Ascending aorta (tissue), 2 donors: ENCODE measurements at places on chromosomes 2 and 18.

GRCh38 chr2:216742411-216742810, 47.1 kb upstream of the IGFBP5 start:
- peak; percentile 72 for DNase-seq

DNA sequence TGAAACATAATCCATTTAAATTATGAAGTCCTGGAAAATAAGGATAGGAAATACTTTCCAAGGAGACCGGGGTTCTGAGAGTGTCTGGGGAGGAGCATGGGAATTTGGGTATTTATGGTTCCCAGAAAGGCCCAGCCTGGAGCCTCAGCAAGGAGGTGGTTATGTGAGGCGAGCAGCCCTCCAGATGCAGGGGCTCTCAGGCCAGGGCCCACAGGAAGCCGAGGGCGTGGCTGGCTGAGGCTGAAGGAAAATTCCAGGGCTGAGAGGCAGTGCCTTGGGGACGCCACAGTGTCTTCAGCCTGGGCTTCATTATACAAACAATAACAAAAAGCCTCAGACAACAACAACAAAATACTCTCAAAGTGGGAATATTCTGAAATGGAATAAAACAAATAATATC, 86.9 kb upstream of the SERPINE2 start:
- DNase-seq, result no peak

GRCh38 chr2:100835006-100835659, 15.2 kb downstream of the NPAS2 start:
- DNase-seq, result no peak

- no peak for DNase-seq
Observed at GRCh38 chr2:211453311-211453887, 897.0 kb downstream of the CPS1 start.

DNA sequence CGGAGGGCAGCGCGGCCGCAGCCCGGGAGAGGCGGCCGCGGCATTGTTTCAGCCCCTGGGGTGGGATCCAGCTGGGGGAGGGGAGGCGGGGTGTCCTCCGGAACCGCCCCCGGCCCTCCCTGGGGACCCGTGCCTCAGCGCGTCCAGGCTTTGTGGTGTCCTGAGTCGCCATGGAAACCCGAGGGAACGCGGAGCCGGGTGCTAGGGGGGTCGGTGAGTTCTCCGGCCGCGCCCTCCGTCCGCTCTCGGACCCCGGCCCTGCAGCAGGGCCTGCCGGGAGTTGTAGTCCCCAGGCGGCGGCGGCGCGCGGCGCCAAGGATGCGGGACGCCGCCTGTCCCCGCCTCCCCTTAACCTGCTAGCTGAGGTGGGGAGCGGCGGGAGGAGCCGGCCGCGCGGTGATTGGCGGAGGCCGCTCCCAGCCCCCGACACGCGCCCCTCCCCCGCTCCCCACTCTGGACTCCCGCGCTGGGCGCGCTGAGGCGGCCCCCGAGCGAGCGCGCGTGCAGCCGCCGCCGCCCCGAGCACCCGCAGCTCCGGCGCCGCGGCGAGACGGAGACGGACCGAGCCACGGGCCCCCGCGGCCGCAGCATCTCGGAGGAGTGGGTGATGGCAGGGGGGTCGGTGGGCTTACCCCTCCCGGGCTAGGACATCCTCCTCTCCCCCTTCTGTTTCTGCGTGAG, at the start of gene DPYSL5:
TSS of gene DPYSL5 (plus strand) at position 478 of the 681 bp plus-strand sequence. CDS start 50,368 bp downstream, outside the sequence.
- no peak for DNase-seq

GRCh38 chr2:67752969-67753368, 309.8 kb downstream of the C1D start:
- DNase-seq, result no peak

DNA sequence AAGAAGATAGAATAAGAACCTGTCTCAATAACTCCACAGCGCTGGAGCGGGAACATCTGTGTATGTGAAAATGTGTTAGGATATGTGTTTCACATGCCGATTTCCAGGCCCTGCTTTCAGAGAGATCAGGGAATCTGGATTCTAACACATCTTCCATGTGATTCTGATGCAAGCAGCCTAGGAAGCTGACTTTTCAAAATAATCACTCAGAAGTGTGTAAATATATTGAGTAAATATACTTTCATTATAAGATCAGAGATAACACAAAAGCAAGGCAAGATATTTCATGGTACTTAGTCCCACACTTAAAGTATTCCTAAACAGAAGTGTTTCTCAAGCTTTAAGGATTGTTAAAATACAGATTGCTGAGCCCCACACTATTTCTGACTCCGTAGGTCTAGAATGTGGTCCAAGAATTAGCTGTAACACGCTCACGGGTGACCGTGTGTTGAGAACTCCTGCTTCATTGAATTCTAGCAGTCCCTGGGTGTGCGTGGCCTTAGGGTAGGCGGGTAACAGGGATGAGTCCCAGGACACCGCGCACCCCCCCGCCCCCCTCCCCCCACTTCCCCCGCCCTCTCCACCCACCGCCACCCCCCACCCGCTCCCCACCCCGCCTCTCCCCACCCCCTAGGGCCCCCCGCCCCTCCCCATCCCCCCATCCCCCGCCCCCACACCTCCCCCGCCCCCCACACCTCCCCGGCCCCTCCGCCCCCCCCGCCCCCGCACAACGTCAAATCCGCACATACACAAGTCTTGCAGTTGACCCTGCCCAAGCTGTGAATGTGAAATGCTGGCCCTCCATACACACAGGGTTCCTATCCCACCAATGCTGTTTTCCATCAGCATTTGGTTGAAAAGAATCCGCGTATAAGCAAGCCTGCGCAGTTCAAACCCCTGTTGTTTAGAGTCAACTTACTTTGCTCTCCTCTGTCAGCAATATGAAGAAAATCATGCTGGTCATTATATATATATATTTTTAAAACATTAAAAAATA, 94.2 kb upstream of the SLC39A10 start:
- DNase-seq, result no peak

- DNase-seq, result no peak
Observed at GRCh38 chr2:25819597-25820039, 58.7 kb downstream of the ASXL2 start.

GRCh38 chr2:225124311-225125017, 82.2 kb upstream of the DOCK10 start:
- DNase-seq, result no peak

GRCh38 chr2:233711312-233712008, 1.2 kb upstream of the UGT1A5 start:
- no peak for DNase-seq

- DNase-seq, result no peak
Observed at GRCh38 chr2:85783796-85784195, 30.0 kb downstream of the ATOH8 start.

GRCh38 chr2:59974051-59974766, 579.2 kb downstream of the BCL11A start:
- DNase-seq, result no peak
